ENCODE measurements at places on chromosomes 6 and 20.

DNA sequence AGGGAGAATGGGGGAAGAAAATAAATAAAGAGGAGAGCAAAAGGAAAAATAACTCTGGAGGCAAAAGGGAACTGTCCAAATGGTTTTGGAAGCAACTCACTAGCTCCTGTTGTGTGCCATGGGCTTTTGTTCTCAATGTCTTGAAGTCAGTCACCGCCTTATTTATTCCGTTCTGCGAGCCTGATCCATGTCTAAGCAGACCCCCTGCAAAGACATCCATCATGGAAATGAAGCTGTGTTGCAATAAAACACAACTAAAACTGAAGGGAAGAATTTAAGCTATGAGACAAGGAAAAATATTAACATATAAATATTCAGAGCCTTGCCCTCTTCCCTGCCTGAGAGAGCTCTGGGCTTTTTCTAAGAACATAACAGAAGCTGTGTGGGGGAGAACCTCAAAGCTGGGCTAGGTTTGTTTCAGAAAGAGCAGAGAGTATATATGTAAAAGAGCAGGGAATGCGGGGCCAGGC is 373.2 kb upstream of the CNR1 start:
- DNase-seq, result no peak

DNA sequence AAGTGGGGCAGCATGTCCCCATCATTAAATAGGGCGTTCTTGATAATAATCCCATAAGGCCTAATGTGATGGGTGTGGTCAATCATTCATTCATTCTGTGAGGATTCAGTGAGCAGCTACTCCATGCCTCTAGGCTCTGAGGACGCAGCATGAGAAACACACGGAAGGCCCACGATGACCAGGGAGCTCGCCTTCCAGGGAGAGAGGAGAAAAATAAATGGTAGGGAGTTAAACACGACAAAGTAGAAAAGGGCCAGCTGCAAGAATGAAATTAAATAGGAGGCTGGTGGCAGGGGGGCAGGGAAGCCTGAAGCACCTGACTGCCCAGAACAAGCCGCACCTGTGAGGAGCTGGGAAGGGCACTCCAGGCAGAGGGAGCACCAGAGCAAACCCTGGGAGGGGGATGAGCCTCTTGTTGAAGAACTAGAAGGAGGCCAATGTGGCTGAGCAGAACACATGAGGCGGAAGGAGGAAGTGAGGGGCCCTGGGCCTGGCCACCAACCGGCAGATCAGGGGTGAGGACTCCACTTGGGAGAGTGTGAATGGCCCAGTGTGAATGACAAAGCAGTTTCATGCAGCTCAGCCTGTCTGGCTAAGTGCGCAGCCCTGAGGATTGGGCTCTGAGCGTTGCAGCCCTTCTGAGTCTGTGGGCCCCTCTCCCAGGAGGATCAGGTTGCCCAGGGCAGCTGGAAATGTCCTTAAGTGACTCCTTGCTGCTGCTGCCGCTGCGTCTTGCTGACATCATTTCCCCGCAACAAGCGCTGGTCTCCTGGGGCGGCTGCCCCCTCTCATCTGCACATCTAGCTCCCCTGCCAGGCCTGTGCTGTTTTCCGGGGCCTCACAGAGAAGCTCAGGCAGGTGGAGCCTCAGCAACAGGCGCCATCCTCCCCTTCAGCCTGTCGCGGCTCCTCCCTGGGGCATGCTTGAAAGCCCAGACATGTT is 99.9 kb downstream of the CDH26 start:
- DNase-seq, result peak; percentile 25

DNA sequence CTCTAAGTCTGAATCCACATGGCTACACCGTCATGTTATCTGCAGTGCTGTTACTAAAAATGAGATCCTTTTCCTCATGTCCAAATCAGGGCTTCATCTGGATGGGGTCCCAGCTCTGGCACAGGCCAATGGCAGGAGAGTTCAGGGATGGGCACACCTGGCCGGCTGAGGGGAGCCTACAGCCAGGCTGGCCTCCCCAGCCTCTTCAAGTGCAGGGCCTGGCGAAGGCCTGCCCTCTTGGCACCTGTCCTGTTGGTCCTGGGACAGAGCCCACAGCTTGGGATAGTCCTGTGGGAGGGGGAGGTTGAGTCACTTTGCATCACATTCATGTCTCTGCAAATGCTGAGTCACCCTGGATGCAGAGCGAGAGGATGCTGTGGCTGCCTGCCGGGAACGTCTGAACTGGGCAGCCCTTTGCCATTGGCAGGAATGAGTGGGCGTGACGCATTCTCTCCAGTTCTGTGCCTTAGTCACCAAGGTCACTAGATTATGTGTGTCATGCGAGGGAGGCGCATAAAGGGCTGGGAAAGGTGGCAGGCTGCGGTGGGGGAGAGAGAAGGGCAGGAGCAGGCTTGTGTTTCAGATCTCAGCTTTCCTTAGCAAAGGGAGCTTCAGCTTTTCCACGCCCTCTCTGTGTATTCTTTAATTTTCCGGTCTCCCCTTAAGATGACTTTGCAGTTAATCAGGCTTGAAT is 223.2 kb upstream of the ECI2 start:
- DNase-seq, result peak; percentile 57

GRCh38 chr6:168956141-168956838 is 297.4 kb downstream of the THBS2 start:
- no peak for DNase-seq

GRCh38 chr6:116685437-116685993 is 4.5 kb downstream of the KPNA5 start:
- no peak for DNase-seq

- DNase-seq, result no peak
Measured at GRCh38 chr20:45193331-45193730, 13.5 kb upstream of the SEMG1 start.
